DMS79 (cell line): ENCODE measurements at places on chromosomes 1 and 21.
A peak's percentile ranks its signal among the peaks of the same experiment; 100 is the strongest.

DNA sequence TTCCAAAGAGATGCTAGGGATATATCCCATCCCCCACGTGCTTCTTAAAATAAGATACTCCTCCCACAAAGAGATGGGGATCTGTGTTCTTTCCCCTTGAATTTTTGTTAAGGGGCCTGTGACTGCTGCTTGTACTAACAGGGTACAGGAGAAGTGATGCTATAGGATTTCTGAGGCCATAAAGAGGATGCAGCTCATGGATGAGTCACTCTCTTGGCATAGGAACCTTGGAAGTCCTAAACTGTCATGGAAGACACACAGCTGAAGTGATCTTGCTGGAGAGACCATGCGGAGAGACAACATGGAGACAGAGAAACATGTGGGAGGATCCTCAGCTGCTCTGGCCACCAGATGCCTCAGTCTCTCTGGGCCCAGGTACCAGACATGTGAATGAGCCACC, 157.2 kb downstream of the S1PR1 start:
- DNase-seq: no peak

GRCh38 chr1:1768249-1768992, 9.8 kb downstream of the NADK start:
- no peak for DNase-seq

GRCh38 chr1:200970771-200971427, 52.6 kb downstream of the KIF21B start:
- no peak for DNase-seq

GRCh38 chr1:221912230-221912629, 170.3 kb upstream of the DUSP10 start:
- no peak for DNase-seq

- DNase-seq: peak; percentile 73
These were observed 2.2 kb upstream of the NEGR1 start for GRCh38 chr1:72284348-72285073.

GRCh38 chr1:44012941-44013609, 18.2 kb downstream of the SLC6A9 start:
- peak; percentile 4 for DNase-seq

GRCh38 chr1:168380945-168381344, 100.3 kb downstream of the TBX19 start:
- no peak for DNase-seq

GRCh38 chr1:84726593-84727499, 36.6 kb upstream of the SSX2IP start:
- DNase-seq: no peak

GRCh38 chr1:103058391-103058790, 49.9 kb downstream of the COL11A1 start:
- no peak for DNase-seq

- no peak for DNase-seq
These were observed 27.9 kb upstream of the TSPEAR start for GRCh38 chr21:44739316-44739715.

GRCh38 chr1:183002267-183002666, 21.0 kb upstream of the LAMC1 start:
- no peak for DNase-seq

DNA sequence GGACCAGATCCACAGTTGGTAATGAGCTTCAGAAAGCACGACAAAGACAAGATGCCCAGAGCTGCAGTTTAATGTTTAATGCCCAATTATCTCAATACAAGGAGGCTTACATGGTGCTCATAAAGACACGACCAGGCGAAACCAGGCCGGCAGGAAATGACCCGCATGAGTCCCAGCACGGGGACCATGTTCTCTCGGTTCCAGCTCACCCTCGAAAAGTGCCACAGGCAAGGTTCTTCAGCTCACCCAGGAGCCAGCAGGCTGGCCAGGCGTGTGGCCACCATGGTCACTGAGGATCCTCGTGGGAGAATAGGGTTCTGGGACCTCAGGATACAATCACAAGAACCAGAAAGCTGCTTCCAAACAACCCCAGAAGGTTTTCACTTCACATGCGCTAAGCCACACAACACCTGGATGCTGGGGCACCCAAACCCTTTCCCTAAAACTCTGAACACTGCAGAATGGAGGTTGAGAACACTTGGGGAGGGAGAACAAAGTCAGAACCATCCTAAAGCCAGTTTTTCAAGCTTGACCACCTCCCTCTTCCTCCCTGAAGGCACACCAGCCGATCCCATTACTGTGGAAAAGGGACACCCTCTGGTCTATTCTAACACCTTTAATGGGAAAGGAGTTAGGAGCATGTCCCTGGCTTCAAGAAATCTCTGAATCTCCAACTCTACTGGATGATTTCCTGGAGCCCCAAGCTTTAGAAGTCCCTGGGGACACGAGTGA, 22.6 kb upstream of the ASAP3 start:
- DNase-seq: no peak

- no peak for DNase-seq
These were observed 98.8 kb downstream of the NOS1AP start for GRCh38 chr1:162168261-162168660.

- no peak for DNase-seq
These were observed 264.5 kb upstream of the CAMK1G start for GRCh38 chr1:209319057-209319432.

- no peak for DNase-seq
These were observed 448 bp downstream of the GATAD2B start for GRCh38 chr1:153922076-153922971.

- no peak for DNase-seq
These were observed 622.3 kb upstream of the PLXNA2 start for GRCh38 chr1:208866386-208866955.

DNA sequence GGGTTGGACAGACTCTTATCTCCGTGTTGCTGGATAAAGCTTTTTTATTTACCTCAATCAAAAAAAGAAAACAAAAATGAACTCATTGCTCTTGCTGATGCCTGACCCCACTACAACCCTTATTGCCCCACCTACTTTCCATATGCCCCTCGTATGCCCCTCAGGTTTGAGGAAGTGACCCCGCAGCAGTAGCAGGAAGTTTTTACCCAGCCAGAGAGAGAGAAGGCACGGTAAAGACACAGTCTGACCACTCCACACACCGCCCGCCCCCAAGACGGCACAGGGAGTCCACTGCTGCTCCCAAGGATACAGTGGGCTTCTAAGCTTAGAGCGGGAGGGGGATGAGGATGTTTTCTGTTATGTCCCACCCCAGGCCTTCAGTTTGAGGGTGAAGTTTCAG, 9.8 kb downstream of the PLEKHO1 start:
- DNase-seq: no peak

DNA sequence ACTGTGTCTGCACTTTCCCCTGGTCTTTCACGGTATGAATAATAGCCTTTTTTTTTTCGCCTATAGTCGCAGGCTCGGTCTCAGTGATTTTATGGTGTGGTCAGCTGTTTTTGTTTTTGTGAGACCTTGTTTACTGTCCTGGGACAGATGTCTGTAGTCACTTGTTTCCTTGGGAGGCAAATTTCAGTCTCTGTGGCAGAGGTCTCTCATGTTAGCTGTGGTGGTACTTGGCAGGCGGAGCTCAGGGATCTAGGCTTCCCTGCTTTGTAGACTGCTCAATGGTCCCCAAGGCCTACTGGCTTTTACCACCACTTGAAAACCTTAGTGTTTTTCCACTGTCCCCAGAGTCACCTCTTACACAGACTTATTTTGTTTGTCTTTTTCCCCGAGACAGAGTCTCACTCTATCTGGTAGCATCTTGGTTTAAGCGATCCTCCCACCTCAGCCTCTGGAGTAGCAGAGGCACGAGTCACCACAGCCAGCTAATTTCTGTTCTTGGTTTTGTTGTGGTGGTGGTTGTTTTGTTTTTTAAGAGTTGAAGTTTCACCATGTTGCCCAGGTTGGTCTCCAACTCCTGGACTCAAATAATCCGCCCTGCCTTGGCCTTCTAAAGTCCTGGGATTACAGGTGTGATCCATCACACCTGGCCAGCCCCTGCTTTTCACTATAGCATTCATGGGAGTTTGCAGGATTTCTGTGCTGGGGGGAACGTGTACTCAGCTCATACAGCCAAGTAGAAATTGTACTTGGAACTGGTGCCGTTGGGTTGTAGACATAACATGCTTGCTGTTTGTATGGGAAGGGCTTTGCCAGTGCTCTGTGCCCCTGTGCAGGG, 10.3 kb downstream of the RNU1-2 start:
- DNase-seq: no peak

DNA sequence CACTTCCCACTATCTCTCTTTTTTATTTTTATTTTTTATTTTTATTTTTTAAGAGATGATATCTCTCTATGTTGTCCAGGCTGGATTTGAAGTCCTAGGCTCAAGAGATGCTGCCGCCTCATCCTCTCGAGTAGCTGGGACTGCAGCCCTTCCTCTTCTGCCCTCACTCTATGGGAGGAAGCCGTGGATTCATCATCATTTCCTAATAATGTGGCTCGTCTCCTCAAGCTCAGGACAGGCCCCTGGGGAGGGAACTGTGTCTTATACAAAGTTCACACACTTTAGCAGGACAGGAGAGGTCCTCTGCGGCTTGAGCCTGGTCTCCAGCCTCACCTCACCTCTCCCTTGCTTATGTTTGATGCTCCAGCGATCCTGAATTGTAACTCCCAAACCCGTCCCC, 16.5 kb upstream of the IFFO2 start:
- no peak for DNase-seq

DNA sequence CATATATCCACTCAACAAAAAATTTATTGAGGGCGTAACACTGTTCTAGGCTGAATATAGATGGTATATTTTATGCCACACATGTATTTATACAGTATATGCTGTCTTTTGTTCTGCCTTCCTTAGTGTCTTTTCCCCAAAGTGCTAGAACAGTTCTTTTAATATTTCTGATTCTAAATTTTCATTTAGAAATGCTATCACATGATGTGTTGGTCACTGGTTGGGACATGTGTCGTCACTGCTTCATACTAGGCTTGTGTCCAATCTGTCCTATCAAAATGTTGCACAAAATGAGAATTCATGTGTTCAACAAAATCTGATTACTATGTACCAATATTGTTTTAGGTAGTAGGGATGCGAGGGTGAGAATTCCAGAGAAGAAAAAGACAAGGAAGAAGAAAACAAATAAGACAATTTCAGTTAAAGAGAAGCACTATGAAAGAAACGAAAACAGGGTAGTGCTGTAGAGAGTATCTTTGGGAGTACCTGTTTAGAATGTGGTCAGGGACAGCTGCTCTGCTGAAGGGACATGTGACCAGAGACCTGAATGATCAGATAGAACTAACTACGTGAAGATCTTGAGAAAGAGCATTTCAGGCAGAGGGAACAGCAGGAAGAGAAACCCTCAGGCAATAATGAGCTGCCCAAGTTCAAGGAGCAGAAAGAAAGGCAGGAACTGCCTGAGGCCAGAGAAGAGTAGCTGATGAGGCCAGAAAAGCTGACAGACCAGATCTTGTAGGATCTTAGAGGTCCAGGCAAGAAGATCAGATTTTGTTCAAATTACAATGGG, 1.3 kb downstream of the KMO start:
- DNase-seq: no peak

DNA sequence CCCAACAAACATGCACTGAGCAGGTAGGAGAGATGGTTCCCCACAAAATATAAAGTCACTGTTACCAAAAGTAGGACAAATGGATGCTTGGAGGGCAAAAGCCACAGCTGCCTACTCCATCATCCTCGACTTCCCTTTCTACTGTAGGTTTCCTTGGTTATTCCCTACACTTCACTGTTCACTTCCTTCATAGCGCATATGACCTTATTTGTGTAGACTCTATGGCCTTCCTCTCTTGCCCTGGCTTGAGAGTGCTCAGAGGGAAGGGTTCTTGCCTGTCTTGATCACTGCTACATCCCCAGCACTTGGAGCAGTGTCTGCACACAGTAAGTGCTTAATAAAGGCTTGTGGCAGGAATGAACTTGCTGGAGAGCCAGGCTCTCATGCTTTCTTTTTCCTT, 14.6 kb upstream of the TRNP1 start:
- no peak for DNase-seq

DNA sequence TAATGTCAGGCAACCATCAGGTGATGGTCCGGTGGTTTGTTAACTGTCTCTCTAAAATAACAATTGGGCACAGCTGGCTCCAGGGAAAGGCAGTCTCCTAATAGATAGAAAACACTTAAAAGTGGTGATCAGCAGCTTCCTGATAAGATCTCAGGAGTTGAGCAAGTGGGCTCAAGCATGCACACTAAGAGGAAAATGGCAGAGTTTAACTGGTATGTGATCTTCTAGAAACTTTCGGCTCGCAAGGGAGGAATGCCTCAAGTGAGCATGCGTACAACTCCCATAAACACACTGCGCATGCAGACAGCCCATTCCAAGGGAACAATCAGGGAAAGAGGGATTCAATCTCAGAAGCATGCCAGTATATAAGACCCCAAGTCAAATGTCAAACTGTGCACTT, 52.2 kb upstream of the VTCN1 start:
- DNase-seq: no peak

GRCh38 chr1:72431810-72432209, 149.5 kb upstream of the NEGR1 start:
- no peak for DNase-seq

DNA sequence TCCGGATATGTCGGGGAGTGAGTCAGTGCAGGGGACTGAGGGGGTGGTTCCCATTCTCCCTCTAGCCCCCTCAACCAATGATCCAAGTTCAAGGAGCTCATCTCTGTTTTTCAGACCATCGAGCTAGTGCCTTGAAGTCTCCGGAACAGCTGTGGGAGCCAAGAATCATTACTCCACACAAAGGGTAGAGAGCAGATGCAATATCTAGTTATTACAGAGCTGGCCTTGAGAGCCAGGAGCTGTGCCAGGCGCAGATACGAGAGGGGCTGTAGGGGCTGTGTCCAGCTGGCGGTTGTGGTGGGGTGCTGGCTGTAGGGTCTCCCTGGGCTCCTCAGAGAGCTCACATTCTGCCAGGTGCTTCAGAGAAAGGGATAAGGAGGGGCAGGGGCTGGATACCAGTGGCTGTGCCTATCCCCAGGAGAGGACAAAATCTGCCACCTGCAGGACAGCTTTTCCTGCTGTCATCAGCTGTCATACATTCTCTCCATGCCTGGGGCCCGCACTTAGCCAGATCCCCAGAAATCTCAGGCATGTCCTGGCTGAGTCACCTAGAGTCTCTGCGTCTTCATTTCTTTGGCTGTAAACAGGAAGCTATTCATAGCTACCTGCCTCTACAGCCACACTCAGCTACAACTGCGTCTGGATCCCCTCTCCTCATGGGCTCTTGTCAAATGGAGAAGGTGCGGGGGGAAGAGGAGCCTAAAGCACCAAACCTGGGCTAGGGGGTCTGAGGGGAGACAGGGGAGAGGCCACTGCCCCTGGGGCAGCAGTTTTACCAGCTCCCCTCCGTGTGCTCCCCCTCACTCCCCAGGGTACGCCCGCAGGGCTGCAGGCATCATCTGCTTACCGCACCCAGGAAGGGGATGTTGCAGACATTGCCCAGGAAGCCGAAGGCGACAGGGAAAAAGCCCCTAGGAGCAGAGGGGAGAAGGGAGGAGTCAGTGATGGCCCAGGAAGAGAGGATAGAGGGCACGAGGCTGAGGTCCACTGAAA, 2.4 kb upstream of the KISS1 start:
- no peak for DNase-seq
